ENCODE measurements at places on chromosomes 6 and 20. TPM values are rescaled to one million over a fixed set of nuclear protein-coding genes. Genes with fewer than 3 reads are reported as not detected.
A peak's percentile ranks its signal among the peaks of the same experiment; 100 is the strongest.

- peak; percentile 83 for DNase-seq
These were observed 300.7 kb downstream of the CLIC5 start for GRCh38 chr6:45714741-45715507.

Gene TSBP1
- not detected for total RNA-seq

GRCh38 chr6:157659536-157660271 lies 163.3 kb upstream of the SNX9 start:
- no peak for DNase-seq

GRCh38 chr20:37261714-37262113 lies at the start of gene GHRH:
TSS of gene GHRH (minus strand) at chr20:37261814. CDS start at chr20:37256889, 4,925 bp downstream.
- DNase-seq: no peak

Gene NKAIN4
- total RNA-seq: not detected

Gene TMC2
- total RNA-seq: under 0.01 TPM

Gene NOX3
- total RNA-seq: not detected

Gene MMS22L
- 11.1 TPM for total RNA-seq

Gene GPR6
- total RNA-seq: not detected

DNA sequence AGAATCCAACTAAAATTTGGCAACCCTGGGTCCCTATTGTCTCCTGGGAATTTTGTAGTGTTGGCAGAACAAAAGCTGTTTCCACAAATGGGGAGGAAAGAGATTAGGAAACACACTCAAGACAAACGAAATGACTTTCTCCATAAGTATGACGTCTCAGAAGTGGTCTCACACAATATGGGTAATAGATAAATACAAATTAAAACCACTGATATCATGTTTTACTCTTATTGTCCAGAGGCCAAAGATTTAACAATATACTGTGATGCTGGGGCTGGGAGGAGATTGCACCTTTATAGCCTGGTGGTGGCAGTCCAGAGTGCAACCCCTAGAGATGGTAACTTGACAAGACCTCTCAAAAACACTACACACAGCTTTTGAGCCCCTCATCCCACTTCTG lies 18.6 kb downstream of the FKBP1A start:
- DNase-seq: no peak

Gene RFX6
- not detected for total RNA-seq

Gene HLA-DMA
- total RNA-seq: 12.1 TPM

Gene SRC
- total RNA-seq: 20.3 TPM

Gene CCDC167
- total RNA-seq: 12.8 TPM

DNA sequence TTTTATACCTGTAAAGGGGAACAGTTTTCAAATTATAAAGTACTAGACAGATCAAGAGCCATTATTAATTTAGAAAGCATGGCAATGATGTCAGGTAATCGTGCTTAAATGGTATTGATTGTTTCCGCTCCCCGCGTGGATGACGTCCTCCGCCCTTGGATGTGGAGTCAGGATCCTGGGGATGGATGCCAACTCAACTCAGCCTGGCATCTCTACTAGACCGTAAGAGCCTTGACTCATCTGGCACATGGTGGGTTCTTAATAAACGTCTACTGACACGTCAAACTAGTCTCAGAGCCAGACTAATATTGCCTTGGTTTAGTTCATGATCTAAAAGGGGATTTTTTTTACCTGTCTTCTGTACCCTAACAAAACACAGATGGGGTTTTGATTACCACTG lies 80.2 kb downstream of the LRFN2 start:
- DNase-seq: no peak

Gene HEY2
- total RNA-seq: not detected

DNA sequence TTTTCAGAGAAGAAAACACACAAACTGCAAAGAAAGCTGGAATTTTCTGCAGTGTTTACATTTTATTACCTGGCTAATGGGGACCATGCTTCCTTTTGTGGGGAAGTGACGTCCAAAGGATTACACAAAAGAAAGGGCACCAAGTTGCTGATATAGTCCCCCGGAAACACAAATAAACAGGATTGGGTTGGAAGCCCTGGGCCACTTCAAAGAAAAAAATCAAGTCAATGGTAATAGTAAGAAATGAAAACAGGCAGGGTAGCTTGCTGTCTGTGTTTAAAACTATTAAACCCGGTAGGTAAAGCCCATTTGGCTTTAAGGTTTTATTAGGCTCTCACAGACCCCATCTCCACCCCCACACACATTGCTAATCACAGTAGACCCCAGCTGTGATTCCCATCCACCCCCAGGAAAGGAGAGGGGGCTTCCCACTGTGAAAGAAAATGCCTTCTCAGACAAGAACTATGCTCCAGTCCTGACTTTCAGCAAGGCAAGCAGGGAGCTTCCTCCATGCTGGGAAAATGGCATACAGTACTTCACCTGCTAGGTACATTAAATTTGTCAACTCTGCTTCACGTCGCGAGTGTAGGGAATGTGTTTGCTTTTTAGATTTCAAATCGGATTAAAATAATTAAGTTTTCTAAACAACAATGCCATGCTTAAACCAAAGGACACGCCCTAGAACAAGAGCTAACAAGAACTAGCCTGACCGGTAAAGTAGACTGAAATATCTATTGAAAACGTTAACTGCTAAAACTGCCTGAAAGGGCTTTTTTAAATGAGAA lies 1.1 kb downstream of the PERP start:
- DNase-seq: peak; percentile 14

DNA sequence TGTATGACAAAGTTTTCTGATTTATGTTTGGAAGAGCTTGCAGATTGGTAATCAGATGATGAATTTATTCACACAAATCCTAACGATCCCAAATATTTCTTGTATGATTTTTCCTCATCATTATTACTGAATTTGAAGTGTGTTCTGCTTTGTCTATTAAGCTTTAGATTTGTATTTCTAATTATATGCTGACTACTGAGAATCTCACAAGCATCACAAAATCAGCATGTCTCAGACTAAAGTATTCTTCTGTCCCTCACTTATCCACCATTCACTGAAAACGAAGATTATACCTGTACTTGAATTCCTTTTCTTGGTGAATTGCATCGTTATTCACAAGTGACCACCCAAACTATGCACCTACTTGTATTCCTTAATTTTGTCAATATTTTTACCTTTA lies 796.3 kb upstream of the MAP3K7 start:
- no peak for DNase-seq

- no peak for DNase-seq
These were observed 633.6 kb upstream of the IMPG1 start for GRCh38 chr6:76706086-76706485.

Gene OSTM1
- total RNA-seq: 31.9 TPM

Gene KCNS1
- 0.50 TPM for total RNA-seq

DNA sequence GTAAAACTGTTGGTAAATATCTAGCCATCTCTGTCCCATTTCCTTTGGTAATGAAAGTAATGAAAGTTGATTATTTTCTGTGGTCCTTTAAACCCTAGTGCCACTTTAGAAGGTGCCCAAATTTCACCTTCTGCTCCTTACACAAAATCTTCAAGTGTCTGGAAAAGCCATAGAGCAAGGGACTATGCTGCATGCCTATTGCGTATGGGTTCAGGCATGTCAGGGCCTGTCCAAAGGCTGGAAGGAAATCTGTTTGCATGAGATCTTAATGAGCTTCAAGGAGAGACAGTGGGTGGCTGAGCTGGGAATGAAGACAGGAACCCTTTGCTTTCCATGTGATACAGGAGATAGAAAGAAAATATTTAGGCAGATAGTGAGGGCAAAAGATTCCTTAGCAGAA lies 66.6 kb upstream of the CCN6 start:
- DNase-seq: no peak

DNA sequence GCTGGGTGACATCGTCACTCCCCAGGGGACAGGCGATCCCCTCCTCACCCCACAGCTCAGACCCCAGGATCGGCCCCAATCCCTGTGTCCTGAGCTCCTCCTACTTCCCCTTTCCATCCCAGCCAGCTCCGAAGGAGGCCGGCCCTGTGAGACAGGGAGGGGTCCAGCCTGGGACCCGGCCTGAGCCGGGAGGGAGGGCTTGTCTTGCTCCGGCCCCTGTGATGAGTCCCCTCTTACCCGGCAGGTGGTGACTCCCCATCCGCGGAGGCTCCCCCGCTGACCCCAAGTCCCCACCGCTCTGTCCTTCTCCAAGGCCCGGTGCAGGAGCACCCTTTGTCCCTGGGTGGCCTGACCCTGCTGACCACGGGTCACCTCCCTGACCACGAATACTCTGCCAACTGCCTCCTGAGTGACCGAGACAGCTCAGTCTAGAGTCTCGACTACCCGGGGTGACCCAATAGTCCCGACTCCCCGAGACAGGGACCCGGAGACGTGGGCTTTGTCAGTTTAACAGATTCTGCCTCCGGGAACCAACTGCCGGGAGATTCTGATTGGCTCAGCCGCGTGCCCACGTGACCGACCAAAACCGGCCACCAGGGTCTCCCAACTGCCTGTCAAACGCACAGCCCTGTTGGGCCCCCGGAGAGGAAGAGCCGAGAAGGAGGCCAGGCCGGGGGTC lies 187.4 kb upstream of the PROKR2 start:
- DNase-seq: peak; percentile 66

Gene ANKRD66
- total RNA-seq: not detected

- no peak for DNase-seq
These were observed 696 bp upstream of the SUPT3H start for GRCh38 chr6:45378334-45378926.

Gene EEF1A2
- total RNA-seq: 1.7 TPM

DNA sequence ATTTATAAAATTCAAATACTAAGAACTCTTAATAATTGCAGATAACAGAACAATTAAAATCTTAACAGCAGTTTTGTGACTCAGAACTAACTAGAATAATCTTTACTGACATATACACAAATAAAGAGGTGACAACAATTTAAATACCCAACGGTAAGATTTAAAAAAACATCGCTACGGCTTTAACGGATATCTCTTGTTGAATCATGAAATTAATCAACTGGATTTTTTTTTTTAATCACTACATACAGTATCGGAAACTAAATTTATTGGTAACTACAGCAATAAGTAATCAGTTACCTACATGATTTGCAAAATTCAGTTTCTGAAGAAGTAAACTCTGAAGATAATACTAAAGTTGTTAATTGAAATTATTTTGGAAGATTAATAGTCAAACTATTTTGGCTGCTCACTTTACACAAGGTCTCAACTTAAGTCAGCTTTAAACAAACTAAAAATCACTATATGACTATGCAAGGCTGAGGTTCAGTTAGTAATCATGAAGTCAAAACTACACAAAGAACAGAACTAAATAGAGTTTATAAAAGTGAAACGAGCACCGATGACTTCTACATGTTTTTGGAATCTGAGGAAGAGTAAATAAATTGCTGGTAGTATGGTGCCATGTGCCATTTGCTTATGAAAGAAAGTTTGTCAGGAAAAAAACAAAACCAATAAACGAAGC lies 128.8 kb downstream of the HUS1B start:
- no peak for DNase-seq

GRCh38 chr20:43241057-43241702 lies 51.5 kb upstream of the PTPRT start:
- DNase-seq: no peak

Gene COX7A2
- 91.9 TPM for total RNA-seq

DNA sequence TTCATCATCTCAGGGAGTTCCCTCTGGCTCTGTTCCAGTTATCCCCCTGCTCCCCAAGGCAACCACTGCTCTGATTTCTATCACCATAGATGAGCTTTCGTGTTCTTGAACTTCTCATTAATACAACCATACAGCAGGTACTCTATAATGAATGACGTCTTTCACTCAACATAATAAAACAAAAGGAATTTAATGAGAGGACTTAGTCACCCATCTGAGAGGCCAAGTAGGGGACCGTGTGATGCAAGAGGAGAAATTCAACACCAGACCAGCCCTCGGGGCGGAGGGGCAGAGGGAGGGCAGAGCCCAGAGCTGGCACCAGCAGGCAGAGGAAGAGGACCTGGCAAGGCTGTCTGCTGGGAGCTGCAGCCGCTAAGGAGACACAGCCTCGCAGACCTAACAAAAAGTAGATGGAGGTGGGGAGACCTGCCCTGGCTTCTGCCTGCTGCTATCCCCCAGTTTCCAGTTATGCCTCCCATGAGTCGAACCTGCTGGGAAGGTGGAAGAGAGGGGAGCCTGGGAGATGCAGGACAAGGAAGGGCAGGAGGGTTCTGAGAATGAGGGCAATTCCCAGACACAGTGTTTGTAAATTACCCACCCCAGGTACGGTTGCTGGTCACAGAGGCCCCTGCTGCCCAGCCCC lies 13.8 kb downstream of the CCN5 start:
- DNase-seq: peak; percentile 84

DNA sequence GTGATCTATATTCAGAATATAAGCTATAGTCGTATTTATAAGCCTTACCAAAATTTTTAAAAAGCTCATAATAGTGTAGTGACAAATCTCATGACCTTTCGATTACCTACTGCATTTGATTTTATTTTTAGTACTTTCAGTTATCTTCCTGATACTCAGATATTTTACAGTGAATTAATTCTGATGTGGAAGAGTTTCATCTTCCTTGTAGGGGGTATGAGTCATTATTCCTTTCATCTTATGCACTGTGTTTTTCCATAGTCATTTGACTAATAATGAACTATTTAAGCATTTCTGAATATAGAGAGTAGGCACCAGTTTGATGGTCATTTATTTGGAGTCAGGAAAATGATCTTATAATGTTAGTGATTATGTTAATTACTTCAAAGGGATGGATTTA lies 36.4 kb downstream of the HDGFL1 start:
- no peak for DNase-seq

DNA sequence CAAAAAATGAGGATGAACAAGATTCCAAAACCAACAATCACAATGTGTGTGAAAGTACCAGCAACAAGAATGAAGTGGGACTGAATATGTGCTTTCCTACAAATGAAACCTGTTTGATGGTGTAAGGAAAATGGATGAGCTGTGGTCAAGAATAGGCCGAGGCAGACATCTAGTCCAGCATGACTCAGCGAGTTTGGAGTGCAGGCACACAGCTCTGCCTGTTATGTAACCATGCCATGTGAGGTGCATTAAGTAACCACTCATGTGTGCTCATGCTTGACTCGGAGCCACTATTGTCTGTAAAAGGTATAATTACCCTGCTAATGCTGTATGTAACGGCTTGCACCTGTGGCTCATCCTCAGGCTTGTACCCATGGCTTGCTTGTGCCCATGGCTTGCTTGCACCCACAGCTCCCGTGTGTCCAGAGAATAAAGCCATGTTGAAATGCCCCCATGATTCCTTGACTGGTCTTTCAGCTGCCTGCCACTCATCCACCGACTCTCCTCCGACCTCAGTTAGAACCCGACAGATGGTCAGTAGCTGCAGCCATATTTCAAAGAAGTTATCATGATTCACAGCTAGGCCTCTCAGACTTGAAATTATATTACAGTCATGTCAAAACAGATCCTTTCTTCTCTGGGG lies 98.7 kb downstream of the BACH2 start:
- peak; percentile 65 for DNase-seq

Measured in fibroblast of lung (primary cell).